Astrocyte of the spinal cord (primary cell): ENCODE measurements at places on chromosomes 5 and 9.

DNA sequence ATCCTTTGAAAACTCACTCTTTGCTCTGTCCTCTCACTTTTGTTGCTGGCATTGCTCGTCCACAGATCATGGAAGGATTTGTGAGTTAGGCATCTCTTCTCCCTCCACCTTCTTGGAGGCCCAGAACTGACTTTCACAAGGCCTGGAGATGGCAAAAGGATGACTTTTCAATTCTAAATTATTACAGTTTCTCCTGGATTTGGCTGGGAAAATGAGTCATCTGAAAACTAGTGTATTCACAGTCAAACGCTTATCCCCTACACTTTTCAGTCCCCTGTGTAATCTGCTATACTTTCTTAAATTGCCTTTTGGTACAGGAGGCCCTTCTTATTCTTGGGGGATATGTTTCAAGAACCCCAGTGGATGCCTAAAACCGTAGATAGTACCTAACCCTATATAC lies 35.6 kb downstream of the ADRA1B start:
- no peak for DNase-seq

DNA sequence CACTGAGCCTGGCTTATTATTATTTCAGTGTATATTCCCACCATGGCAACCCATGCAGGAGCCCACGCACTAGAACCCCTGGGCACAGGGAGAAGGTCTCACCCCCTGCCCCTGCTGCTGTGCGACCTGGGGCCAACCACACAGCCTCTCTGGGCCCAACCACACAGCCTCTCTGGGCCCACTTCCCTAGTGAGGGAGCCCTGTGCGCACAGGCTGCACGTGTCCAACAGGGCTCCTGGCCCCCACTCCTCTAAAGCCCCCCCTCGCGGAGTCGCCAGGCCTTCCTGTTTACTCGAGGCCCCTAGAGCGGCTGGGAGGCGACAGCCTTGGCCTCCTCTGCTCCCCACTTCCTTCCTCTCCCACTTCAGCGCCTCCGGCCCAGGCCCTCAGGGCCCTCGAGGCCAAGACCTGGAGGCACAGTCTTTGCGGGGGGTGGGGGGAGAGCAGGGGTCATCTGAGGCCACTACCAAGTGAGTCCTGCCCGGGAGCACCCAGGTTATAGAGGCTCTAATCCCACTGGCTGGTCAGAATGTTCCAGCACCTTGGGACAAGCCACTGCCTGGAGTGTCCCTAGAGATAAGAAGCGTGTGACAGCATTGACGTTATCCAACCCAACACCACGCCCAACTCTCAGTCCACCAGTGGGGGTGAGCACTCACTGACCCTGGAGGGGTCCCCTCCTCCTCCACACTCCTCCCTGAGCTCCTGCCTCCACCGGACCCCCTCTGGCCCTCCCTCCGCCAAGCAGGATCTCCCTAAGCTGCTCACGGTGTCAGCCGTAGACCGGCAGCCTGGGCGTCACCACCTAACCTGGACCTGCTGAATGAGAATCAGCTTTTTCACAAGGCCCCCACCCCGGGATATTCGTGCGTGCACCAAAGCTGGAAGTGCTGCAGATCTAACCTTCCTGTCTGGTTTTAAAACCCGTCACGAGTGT lies 7.9 kb upstream of the ENG start:
- DNase-seq: no peak

DNA sequence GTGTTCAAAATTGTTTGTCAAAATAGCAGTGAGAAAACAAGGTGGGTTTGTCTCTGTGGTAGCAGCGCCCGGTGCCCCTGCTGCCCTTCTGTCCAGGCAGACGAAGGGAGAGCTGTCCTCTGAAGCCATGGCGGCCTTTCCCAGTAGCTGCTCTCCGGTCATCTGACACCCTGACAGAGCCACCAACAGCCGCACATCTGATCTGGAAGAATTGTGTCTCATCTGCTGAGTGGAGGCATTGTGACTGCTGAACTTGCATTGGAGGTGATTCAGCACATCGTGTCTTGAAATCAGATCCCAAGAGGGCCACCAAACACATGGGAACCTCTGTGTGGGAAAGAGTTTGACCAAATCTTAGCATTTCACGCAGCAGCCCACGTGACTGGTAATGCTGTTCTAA lies 337.6 kb upstream of the IRX1 start:
- DNase-seq: no peak

- DNase-seq: peak; percentile 54
These were observed 14.8 kb downstream of the ODF2 start for GRCh38 chr9:128470560-128470959.

- no peak for DNase-seq
These were observed 148.8 kb downstream of the RAB3C start for GRCh38 chr5:58731641-58732040.

DNA sequence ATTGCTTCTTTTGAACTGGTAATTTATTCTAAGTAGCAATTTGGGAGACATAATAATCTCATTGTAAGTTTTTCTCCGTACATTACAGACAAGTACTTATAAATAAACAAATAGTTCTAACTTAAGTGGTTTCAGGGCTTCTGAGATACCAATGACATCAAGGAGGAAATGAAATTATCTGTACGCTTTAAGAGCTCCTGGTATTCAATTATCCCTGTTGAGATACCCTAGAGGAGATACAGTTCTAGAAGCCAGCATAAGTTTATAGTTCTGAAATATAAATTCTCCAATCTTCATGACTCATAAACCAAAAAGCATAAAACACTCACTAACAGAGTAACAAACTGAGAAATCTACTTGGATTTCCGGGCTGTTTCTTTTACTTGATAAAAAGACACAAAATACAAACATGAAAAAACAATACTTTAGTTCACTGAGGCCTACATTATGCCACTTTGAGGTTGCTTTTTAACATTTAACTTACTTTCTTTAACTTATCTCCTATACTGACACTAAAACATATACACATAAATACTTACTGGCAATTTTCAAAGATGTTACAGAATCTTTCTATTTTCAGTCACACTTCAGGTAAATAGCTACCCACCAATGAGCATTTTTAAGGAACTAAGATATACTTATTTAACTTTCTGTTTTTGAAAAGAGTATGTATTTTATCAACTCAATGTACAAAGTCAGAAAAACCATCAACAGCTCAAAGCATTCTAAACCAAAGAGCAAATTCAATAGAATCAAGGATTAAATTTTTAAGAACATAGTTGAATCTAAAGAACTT lies 7.5 kb downstream of the DCTN4 start:
- peak; percentile 8 for DNase-seq

- DNase-seq: no peak
These were observed 31.0 kb downstream of the CYSTM1 start for GRCh38 chr5:140205952-140206351.

DNA sequence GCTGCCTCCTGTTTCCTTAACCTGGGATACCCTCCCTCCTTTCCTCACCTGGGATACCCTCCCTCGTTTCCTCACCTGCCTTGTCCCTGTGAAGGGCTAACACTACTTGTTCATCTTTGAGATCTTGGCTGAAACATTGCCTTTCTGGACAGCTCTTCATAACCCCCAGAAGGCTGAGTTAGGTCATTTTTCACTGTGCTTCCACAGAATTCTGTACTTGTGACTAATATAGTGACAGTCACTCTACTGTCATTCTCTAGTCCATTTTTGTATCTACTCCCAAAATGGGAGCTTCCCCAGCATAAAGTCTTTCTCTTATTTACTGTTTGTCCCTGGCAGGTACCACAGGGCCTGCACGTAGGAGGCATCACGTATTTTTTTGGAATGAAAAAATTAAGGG lies 21.5 kb upstream of the DAB2 start:
- DNase-seq: no peak

DNA sequence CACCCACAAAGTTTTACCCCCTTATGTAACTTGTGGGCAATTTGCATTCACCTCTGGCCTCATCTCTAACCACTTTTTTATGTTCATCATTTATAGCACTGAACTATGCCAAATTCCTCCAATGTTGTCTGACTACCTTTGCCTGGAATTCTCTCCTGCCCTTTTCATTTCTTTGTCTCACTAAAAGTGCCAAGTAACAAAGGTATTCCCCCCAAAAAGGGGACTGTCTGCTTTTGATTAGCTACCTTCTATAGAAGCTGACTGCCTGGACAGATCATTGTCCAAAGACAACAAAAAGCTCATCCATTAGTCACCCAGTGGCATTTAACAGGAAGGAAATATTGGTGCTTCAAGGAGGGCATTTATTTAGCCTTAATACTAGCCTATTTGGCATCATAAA lies 189.9 kb upstream of the VCAN start:
- peak; percentile 89 for DNase-seq

- DNase-seq: no peak
These were observed 1.2 kb downstream of the ROR2 start for GRCh38 chr9:91948597-91949391.

DNA sequence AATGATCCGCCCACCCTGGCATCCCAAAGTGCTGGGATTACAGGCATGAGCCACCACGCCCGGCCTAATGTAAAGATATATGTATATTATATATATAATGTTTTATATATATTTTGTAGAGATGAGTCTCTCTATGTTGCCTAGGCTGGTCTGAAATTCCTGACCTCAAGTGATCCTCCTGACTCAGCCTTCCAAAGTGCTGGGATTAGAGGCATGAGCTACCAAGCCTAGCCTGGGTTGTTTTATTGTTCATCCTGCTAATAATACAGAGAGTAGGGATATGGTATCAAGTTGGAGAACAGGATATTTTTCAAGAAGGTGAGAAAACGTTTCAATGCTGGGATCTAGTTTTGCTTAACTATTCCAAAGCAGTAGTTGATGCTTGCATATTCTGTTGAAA lies 2.9 kb downstream of the SEC24A start:
- DNase-seq: no peak

DNA sequence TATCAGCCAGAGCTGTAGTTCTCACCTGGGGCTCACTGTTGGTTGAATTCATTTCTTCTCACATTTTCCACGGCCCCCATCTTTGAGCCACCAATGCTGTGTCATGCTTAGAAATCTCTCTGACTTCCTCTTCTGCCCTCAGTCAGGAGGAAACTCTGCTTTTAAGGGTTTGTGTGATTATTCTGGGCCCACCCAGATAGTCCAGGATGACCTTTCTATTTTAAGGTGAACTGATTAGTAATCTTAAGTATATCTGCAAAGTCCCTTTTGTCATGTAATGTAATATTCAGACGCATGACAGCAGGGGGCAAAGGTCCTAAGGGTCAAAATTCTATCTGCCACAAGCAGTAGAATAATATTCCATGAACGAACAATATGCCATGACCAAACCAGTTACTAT lies 88.4 kb downstream of the AK8 start:
- DNase-seq: no peak

GRCh38 chr5:37831821-37832534 lies 7.9 kb downstream of the GDNF start:
- DNase-seq: no peak

DNA sequence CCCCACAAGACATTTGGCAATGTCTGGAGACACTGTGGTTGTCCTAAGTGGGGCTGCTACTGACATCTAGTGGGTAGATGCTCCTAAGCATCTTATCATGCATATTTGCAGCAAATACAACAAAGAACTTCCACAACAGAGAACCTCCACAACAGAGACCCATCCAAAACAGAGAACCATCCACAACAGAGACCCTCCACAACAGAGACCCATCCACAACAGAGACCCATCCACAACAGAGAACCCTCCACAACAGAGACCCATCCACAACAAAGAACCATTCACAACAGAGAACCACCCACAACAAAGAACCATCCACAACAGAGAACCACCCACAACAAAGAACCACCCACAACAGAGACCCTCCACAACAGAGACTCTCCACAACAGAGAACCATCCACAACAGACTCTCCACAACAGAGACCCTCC lies 32.8 kb downstream of the ARPC5L start:
- DNase-seq: peak; percentile 52

GRCh38 chr5:73419117-73419464 lies 29.5 kb downstream of the FOXD1 start:
- DNase-seq: no peak

DNA sequence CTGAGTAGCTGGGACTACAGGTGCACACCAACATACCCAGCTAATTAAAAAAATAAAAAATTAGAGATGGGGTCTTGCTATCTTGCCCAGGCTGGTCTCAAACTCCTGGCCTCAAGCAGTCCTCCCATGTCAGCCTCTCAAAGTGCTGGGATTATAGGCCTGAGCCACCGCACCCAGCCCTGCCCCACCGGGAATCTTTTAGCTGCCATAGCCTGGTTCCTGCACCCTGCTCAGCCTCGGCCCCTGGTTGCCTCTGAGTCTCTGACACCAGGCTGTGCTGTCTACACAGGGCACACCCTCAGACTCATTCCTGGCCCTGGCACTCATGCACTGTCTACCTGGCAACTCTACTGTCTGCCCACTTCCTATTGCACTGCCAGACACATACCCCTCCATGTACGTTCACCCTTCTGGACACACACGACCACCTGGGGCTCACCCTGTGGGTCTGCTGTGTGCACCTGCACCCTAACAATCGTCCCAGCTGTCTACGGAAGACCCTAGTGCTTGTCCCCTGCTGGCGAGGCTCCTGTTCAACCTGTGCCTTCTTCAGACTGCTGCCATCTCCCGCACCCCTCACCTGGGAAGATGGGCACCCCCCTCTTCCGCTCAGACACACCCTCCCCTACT lies 1.4 kb downstream of the PROP1 start:
- DNase-seq: no peak

GRCh38 chr5:143397302-143398052 lies 6.0 kb downstream of the NR3C1 start:
- peak; percentile 45 for DNase-seq

GRCh38 chr5:125411071-125411743 lies 664.8 kb upstream of the ZNF608 start:
- DNase-seq: peak; percentile 86

- no peak for DNase-seq
These were observed 33.3 kb upstream of the FAT2 start for GRCh38 chr5:151624476-151624875.

DNA sequence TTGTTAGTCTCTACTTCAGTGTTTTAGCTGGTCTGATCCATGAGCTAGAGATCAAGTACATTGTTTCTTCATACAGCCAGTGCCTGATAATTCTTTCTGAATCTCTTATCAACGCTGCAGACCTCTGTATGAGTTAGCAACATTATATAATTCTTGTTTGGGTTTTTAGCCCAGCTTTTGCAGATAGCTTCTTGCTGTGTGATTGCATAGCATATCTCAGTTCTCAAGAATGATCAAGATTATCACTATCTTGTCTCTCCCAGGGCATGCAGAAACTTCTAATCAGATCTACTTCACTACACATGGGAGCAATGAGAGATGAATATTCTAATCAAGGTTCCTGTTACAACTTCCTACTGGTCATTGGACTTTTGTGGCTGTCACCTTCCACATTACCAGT lies 158.3 kb downstream of the FAM174A start:
- no peak for DNase-seq
